ENCODE measurements at places on chromosomes 5 and 9. TPM values are rescaled to one million over a fixed set of nuclear protein-coding genes. Genes with fewer than 3 reads are reported as not detected.
A peak's percentile ranks its signal among the peaks of the same experiment; 100 is the strongest.

DNA sequence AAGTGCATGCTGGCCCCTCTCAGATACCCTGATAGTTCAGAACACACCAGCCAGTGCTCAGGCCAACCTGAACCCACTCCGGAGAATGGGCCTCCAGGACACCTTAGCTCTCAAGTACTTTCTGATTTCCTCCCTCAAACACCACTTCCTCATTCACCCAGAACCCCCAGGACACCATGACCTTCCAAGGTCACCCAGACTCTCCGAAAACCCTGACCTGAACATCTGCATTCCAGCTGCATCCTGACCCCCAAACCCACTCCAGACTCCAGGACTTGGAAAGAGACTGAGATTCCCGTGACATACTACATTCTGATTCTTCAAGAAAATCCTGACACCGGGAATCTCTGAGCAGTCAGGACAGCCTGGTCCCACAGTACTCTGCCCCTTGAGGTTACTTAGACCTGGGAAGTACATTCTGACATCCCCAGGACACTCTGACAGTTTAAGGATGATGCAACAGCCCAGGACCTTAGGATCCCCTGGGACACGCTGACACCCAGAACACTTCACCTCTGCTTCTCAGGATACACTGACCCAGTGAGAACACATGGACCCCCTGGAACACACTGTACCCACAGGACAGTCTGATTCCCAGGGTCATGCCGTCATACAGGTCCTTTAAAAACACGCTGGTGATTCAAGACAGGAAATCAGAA, 747 bp upstream of the PROP1 start:
- no peak for ATAC-seq

- no peak for ATAC-seq
Measured at GRCh38 chr9:134204991-134205578, 40.7 kb upstream of the RNU6ATAC start.

- peak; percentile 96 for ATAC-seq
Measured at GRCh38 chr5:77076961-77077828, 9.9 kb downstream of the ZBED3 start.

DNA sequence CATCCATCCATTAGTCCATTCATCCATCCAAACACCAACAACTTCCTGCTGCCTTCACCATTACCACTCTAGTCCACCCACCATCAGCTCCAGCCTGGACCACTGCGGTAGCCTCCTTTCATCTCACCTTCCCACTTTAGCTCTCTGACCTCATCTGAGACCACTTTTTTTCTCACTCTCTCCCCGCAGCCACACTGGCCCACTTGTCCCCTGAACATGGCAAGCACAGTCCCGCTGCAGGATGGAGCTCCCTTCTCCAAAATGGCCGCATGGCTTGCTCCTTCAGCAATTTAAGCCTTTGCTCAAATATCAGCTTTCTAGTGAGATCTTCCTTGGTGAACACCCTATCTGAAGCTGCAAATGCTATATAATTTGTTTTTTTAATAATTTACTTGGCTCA, 11.1 kb downstream of the CSF1R start:
- no peak for ATAC-seq

TAF11L10 gene
- 17.3 TPM for total RNA-seq

Measured in motor neuron (in vitro differentiated cells).